ENCODE measurements at places on chromosomes 1 and 21. TPM values are rescaled to one million over a fixed set of nuclear protein-coding genes. Genes with fewer than 3 reads are reported as not detected.

The OPRD1 gene
- total RNA-seq = 0.72 TPM

The LIPI gene
- total RNA-seq = not detected

The FCRLB gene
- total RNA-seq = 1.0 TPM

The CRYBG2 gene
- total RNA-seq = 13.7 TPM

The COL11A1 gene
- 10.4 TPM for total RNA-seq

The SNX7 gene
- 48.3 TPM for total RNA-seq

The BCAR3 gene
- 22.7 TPM for total RNA-seq

The WNT4 gene
- total RNA-seq = 7.7 TPM

The ROR1 gene
- 13.6 TPM for total RNA-seq

The TEX38 gene
- not detected for total RNA-seq

The RXFP4 gene
- total RNA-seq = not detected

The GBP6 gene
- total RNA-seq = 34.4 TPM

The SERINC2 gene
- 12.1 TPM for total RNA-seq

The ANP32E gene
- 32.8 TPM for total RNA-seq

The SLAMF6 gene
- total RNA-seq = not detected

The ELAVL4 gene
- total RNA-seq = 0.41 TPM

The RNU11 gene
- not detected for total RNA-seq

Measured in tongue (tissue), 3 donors.